GM18507 (cell line): ENCODE measurements at places on chromosomes 7 and 10.

- no peak for DNase-seq
Observed at GRCh38 chr10:110091830-110092229, 84.0 kb downstream of the ADD3 start.

DNA sequence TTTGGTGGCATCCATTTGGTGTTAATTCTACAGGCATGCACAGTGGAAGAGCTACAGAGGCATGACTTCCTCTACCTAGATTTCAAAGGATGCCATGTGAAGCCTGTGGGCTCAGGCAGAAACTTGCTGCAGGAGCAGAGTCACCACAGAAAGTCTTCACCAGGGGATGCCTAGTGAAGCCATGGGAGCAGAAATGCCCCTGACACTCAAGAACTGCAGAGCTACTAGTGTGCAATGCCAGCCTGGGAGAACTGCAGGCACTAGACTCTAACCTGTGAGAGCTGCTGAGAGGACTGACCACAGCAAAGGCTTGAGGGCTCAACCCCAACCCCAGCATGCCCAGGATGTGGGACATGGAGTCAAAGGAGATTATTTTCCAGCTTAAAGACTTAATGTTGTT lies 3.9 kb downstream of the OR9A2 start:
- no peak for DNase-seq

GRCh38 chr7:16338065-16338464 lies 83.3 kb downstream of the CRPPA start:
- no peak for DNase-seq

DNA sequence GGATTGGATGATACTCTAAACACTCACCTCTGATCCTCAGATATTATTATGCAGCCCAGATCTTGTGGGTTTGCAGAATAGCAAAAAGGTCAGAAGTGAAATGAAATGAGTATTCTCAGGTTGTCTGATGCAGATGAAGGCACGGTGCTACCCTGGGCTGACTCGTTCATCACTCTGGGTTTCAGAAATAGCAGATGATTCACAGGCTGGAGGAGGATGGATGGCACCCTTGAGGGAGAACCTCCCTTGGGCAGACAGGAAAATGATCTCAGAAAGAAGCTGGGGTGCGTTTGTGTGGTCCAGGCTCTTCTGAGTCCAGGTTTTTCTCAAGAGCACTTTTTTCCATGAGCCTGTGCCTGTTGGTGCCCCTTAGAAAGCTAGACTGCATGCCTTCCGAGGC lies 515.8 kb upstream of the MKI67 start:
- DNase-seq = no peak
